ENCODE measurements at places on chromosomes 12 and 14.

GRCh38 chr14:100115726-100116125 lies 43.7 kb downstream of the DEGS2 start:
- no peak for DNase-seq

GRCh38 chr14:44912041-44912869 lies 49.5 kb downstream of the KLHL28 start:
- no peak for DNase-seq

DNA sequence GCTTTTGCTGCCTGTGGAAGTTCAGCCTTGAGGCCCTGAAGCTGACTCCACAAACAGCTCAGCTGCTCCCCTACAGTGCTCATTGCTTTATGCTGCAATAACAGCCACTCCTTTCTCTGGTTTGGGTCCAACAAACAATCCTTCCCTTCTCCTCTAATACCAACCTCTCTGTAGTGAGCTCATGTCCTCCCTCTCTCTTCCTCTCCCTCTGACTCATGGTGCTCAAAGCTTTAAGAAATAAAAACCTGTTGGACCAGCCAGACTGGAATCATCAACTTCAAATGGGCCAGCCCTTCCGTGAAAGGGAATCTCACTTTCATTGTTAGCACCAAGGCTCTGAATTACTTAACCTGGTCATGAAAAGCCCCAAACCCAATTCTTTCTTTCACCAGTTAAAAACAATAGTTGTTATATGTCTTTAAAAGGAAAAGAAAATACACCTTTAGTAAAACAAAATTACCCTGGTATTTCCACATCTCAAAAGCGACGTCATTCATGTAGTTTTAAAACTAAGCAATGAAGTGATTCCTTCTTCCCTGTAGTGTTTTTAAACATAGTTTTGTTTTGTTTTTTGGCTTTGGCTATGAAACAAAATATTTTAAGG lies 126.4 kb downstream of the DUSP6 start:
- peak; percentile 60 for DNase-seq

GRCh38 chr12:95548539-95549391 lies 2.5 kb downstream of the USP44 start:
- DNase-seq, result peak; percentile 55

DNA sequence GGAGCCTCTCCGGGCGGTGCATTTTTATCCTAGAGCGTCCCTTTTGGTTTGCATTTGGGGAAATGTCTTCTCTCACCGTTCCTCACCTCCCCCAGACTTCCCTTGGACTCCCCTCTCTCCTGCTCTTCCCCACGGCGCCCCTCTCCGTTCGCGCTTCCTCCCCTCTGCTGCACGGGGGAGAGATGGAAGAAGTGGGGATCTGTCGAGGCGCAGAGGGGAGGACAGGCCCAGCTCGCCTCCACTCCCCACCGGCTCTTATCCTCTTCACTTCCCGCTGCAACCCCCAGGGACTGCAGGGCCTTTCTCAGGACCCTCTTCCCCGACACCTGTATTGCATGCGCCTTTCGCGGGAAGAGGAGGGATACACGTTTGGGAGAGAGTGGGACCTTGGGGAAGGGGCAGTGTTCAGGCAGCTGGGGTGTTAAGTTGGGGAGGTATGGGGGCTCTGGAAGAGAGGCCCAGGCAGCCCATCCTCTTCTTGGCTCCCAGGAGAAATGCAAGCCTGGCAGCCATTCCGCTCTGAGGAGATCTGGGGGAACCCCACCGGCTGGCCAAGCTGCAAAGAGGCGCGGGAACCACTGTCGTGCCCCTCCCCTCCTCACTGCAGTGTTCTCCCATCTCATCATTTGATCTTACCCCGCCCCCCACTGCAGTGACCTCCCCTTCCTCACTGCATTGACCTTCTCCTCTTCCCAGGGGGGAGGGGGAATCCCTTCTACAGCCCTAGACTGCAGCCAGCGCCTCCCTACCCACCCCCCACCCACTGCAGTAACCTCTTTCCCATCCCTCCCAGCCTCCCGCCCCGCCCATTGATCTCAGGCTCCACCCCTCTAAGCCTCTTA lies 788 bp downstream of the ENO2 start:
- DNase-seq, result no peak

DNA sequence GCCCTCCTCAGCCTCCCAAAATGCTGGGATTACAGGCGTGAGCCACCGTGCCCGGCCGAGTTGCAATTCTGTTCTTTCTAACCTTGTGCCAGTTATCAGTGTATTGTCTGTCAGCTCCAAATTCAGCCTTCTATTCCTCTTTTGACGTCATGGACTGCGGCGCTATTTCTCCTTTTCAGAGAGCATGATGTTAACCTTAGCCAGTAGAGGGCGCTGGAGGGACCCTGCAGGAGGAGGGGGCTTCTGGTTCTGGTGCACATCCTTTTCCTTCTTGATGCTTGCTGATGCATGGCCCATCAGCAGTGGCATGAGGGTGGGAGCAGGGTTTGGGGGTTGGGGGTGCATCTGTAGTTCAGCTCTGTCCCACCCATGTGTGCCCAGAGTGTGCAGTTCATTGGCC lies 179.3 kb upstream of the RMST start:
- DNase-seq, result no peak

- no peak for DNase-seq
These were observed 456 bp upstream of the TMPO start for GRCh38 chr12:98514982-98515286.

DNA sequence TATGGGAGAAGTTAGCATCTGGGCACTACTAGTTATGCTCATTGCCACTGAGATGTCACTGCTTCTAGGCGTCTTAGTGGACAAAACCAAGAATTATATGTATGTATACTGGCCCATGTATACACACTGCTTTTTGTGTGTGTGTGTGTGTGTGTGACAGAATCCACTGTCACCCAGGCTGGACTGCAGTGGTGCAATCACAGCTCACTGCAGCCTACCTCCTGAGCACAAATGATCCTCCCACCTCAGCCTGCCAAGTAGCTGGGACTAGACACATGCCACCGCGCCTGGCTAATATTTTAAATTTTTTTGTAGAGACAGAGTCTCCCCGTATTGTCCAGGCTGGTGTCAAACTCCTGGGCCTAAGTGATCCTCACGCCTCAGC lies 25.2 kb downstream of the LIMA1 start:
- peak; percentile 20 for DNase-seq

DNA sequence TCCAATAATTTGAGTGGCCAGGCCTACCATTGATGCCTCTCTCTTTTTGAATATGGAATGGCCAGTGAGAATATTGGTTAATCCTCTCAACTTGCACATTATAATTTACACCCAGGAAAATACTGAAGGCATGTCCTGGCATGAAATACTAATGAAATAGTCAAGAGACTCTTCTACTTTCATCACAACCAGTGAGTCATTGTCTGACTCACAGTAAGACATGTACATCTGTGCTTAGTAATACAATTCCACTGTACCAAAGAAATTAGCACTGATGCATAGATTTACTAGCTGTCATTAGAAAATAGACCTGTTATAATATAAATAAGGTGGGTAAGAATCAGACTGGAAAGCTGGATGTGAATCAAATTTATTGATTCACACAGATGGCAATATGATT lies 31.6 kb downstream of the KCNC2 start:
- DNase-seq, result peak; percentile 54

GRCh38 chr12:2169489-2169888 lies 116.7 kb downstream of the CACNA1C start:
- DNase-seq, result no peak

- no peak for DNase-seq
These were observed 43.9 kb downstream of the SSPN start for GRCh38 chr12:26239122-26239851.

- no peak for DNase-seq
These were observed 103.7 kb upstream of the EEA1 start for GRCh38 chr12:93032758-93033157.

- no peak for DNase-seq
These were observed 23.8 kb downstream of the DNM1L start for GRCh38 chr12:32702946-32703345.

- DNase-seq, result no peak
These were observed 35.9 kb downstream of the SLC8B1 start for GRCh38 chr12:113298861-113299545.

DNA sequence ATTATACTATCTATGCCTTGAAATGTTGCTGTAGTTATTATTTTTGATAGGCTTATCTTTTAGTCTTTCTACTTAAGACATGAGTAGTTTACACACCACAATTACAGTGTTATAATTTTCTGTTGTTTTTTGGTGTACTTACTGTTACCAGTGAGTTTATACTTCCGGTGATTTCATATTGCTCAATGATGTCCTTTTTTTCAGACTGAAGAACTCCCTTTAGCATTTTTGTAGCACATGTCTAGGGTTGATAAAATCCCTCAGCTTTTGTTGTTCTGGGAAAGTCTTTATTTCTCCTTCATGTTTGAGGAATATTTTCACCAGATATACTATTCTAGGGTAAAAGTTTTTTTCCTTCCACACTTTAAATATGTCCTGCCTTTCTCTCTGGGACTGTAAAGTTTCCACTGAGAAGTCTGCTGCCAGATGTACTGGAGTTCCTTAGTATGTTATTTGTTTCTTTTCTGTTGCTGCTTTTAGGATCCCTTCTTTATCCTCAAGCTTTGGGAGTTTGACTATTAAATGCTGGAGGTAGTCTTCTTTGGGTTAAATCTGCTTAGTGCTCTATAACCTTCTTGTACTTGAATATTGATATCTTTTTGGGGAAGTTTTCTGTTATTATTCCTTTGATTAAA lies 41.5 kb upstream of the FERMT2 start:
- no peak for DNase-seq

DNA sequence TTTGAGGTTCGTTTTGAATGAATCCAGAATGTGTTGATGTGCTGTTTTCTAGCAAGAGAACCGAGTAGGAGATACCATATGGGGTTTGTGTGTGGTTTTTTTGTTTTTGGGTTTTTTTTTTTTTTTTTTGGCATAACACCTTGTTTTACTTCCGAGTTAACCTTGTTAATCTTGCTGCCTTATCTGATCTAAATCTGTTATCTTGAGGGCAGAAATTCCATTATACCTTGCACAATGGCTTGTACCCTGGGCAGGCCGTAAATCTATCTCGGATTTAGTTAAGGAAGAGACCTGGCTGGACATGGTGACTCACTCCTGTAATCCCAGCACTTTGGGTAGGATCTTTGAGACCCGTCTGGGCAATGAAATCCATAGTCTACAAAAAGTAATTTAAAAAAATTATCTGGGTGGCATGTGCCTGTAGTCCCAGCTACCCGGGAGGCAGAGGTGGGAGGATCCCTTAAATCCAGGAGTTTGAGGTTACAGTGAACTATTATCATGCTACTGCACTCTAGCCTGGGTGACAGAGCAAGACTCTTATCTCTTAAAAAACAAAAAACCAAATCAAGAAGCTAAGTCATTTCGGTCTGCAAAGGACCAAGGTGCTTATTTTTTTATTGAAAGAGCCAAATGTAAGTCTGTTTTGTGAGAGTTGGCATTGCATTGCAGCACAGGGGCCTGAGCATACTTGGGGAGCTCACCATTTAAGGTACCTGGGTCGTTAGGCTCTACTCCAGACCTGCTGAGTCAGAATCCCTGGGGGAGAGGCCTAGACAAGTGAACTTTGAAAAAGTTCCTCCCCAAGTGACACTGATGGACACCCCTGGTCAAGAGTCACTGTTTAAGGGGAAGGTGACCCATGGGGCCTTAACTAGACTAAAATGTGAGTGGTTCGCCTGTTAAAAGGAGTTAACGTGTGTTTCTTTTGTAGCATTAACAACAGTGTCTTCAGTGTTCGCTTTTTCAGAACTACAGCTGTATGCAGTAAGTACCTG lies 6.7 kb downstream of the DLST start:
- DNase-seq, result no peak

GRCh38 chr12:130633771-130634170 lies 82.3 kb downstream of the RIMBP2 start:
- no peak for DNase-seq

GRCh38 chr12:15706010-15706676 lies 83.0 kb downstream of the EPS8 start:
- DNase-seq, result no peak

GRCh38 chr12:53191096-53191884 lies 10.6 kb upstream of the CSAD start:
- no peak for DNase-seq

DNA sequence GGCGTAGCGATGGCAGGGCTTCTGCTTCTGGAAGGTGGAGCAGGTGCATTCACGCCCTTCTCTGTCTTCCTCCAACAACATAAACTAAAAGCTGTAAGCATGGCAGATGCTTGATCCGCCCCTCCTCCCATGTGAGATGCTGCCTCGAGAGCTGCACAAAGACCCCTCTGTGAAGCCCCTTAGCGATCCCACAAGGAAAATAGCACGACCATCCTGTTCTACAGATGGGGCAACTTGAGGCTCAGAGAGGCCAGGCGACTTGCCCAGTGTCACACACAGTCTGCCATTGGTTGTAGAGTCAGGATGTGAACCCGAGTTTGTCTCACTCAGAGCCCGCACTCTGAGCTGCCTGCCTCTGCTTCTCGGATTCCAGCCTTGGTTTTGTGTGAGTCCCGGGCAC lies 144.4 kb downstream of the SCARB1 start:
- no peak for DNase-seq

GRCh38 chr12:132812631-132813305 lies 15.9 kb downstream of the GOLGA3 start:
- no peak for DNase-seq

- no peak for DNase-seq
These were observed 1.6 kb downstream of the STAB2 start for GRCh38 chr12:103588680-103589079.

DNA sequence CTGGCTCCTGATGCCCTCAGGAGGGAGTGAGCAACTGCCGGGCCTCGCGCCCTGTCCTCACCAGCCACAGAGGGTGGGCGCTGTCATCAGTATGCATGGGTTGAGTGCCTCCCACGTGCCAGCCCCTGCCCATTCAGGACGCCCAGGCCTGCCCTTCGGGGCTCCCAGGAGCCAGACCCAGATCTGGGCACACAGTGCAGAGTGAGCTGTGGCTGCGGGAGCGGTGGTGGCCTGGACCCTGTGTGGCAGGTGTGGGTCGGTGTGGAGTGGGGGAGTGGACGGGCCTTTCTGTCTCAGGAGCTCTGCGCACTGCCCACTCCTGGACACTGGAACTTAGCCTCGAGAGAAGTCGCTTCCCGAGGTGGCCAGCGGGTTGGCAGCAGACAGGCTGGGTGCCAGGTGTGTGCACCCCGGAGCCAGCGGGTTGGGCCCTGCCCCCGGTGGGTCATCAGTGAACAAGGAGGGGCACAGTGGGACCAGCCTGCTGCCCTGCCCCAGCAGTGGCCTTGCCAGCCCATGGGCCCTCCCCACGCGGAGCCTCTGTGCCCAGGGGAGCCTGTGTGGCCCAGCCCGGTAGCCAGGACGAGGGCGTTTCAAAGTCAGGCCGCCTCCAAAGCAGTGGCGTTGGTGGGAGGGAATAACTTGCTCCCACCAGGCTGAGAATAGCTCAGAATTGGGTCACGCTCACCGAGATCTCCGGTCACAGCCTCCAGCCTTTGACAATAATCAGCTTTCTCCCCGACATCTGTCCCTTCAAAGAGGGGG lies 9.5 kb downstream of the TRMT61A start:
- DNase-seq, result no peak

- DNase-seq, result no peak
These were observed 6.2 kb upstream of the KRT86 start for GRCh38 chr12:52268212-52268611.

- DNase-seq, result no peak
These were observed 866.9 kb downstream of the NRXN3 start for GRCh38 chr14:79037106-79037505.

- no peak for DNase-seq
These were observed 1117.0 kb downstream of the FLRT2 start for GRCh38 chr14:86646696-86647690.

- DNase-seq, result no peak
These were observed 7.6 kb downstream of the TEDC1 start for GRCh38 chr14:105498430-105499255.
